ENCODE measurements at places on chromosomes 3 and 15. TPM values are rescaled to one million over a fixed set of nuclear protein-coding genes. Genes with fewer than 3 reads are reported as not detected.
A peak's percentile ranks its signal among the peaks of the same experiment; 100 is the strongest.

DNA sequence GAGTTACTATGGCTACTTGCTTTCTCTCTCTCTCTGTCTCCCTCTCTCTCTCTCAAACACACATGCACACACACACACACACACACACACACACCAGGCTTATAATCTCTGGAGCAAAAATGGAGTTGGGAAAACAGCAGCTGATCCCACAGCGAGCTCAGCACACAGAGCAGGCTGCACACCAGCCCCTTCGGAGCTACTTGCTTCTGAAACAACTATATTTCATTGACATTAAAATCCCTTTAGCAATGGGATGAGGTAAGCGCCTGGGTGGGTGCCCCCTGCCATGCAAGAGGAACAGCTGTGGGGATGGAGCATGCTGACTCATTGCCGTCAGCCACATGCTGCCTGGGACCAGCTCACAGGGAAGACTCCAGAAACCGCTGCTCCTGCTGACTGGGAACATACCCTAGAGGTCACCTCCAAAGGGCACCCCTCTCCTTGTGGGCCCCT, 45.7 kb downstream of the B3GNT5 start:
- peaks cover 5% of the 10 kb centered on the region for H3K4me1 ChIP-seq
- H3K4me3 ChIP-seq = no peak overlapping the region
- H3K27ac ChIP-seq = no peak overlapping the region

The GASK1A gene
- polyA plus RNA-seq = not detected

DNA sequence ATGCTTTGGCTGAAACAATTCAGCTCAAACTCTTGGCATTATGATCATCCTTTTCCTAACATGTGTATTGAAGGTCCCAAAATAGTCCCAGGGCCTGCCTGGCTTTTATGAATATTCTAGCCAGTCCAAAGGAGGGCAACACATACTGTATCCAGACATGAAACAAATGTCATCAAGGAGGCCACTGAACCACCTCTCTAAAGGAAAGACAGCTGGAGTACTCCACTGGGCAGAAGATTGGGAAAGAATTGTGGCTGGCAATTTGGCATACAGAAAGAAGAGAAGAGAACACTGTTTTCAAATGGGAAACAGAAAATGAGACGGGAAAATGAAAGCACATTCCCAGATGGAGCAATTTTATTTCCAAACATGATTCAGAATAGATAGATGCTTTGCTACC, 80.6 kb downstream of the NCEH1 start:
- H3K27ac ChIP-seq = no peak overlapping the region
- no peaks in the 10 kb centered on the region for H3K4me1 ChIP-seq
- DNase-seq = no peak
- no peaks in the 10 kb centered on the region for H3K36me3 ChIP-seq
- H3K27me3 ChIP-seq = no peaks in the 10 kb centered on the region

DNA sequence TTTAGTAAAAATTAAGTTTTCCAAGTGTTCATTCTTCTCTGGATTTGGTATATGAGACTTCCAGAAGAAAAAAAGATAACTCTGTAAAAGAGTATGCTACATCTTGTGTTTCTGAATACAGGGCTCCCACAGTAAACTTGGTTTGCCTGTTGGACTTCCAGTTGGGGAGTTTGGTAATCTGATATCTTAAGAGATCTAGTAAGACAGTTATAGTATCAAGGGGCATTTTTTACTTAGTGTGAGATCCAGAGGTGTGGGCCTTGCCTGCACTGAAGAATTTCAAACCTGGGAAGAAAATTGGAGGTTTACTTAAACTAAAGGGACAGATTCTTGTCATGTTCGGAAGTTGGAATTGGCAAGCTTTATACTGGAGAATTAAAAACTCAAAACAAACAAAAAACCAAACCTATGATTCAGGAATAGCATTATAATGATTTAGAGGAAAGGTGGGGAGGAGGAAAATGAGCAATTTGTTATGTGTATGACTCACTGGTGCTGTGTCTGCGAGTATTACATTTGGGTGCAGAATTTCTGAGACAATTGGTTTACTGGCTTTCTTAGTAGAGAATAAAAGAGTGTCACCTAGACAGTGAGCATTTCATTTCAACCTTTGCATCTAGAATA, 58.9 kb upstream of the ULK4 start:
- peaks cover 100% of the 10 kb centered on the region for H3K4me1 ChIP-seq
- no peaks in the 10 kb centered on the region for H3K36me3 ChIP-seq
- peak overlapping the region; percentile 1 for H3K27ac ChIP-seq
- H3K27me3 ChIP-seq = no peaks in the 10 kb centered on the region

- no peaks in the 10 kb centered on the region for H3K4me1 ChIP-seq
- H3K36me3 ChIP-seq = no peaks in the 10 kb centered on the region
- DNase-seq = no peak
- peaks cover 24% of the 10 kb centered on the region for H3K27me3 ChIP-seq
- H3K4me3 ChIP-seq = no peak overlapping the region
- no peak overlapping the region for H3K27ac ChIP-seq
Measured at GRCh38 chr15:43299411-43299810, 31.0 kb downstream of the LCMT2 start.

- H3K27ac ChIP-seq = no peak overlapping the region
- no peaks in the 10 kb centered on the region for H3K36me3 ChIP-seq
- no peaks in the 10 kb centered on the region for H3K4me1 ChIP-seq
Measured at GRCh38 chr3:9308298-9308990, 54.4 kb upstream of the THUMPD3 start.

Measured in naive B cell (primary cell).